ENCODE measurements at places on chromosomes 11 and 22.

DNA sequence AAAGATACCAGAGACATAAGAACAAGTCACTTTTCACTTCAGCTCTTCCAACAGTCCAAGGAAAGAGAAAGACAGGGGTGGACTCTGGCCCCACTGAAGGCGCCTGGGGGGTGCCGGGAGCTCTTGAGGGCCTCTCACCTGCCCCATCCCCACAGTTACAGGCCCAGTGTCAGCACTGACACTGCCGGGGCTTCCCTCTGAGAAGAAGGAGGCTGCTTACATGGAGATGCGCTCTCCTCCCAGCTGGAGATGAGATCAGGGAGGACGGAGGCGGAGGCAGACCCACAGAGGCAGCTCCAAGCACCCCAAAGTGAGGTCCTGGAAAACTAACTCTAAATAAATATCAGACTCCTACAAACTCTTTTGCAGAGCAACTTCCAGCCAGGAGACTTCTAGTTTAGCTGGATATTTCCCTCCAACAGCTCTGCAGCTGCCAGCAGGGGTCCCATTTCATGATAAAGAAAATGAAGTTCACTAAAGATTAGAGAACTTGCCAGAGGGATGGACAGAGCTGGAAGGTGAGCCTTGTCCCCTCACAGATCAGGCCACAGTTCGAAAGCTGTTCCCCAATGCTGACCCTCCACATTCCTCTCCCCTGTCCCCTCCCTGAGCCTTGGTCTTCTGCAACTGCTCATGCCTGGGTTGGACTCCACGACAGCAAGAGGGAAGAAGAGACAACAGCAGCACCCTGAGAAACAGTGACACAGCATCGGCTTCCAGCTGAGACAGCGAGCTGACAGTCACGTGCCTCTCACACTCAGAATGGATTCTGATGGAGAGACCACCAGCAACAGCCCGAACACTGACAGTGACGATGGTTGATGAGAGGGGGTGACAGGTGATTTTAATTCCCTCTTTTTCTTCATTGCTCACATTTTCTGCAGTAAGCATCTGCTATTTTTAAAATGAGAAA is 5.8 kb downstream of the CARS1 start:
- DNase-seq, result no peak

DNA sequence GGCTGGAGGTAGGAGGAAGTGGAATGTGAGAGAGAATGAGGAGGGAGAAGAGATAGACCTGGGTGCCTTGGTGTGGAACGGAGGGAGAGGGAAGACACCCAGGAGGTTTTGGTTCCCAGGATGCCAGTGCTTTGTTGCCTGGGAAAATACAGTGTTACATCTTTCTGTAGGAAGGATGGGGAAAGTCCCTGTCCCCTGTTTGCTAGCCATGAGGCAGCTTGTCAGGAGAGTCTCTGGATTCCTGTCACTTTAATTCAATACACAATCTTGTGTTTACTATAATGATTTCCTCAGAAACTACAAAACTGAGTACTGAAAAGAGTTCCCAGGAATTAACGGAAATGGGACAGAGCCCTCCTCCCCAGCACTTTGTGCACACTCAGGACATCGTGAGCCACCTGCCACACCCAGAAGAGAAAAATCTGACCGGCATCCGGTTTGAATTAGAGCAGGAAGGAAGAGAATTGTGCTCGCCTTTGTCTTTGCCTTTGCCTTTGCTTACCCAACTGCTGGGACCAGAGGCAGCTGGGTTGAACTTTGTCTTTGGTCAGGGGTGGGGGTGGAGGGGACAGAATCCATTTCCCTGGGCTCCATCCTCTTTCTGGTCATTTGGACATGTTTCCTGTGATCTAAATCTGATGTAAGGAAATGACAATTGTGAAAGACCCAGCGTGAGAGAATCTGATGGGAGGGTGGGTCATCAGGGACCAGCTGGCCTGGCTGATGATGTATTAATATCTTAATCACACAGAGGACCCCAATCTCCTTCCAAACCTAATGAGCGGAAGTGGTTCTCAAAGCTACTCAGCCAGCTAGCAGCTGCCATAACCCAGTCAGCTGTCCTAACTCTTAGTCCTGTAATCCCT is 1.3 kb upstream of the LIMK2 start:
- no peak for DNase-seq

DNA sequence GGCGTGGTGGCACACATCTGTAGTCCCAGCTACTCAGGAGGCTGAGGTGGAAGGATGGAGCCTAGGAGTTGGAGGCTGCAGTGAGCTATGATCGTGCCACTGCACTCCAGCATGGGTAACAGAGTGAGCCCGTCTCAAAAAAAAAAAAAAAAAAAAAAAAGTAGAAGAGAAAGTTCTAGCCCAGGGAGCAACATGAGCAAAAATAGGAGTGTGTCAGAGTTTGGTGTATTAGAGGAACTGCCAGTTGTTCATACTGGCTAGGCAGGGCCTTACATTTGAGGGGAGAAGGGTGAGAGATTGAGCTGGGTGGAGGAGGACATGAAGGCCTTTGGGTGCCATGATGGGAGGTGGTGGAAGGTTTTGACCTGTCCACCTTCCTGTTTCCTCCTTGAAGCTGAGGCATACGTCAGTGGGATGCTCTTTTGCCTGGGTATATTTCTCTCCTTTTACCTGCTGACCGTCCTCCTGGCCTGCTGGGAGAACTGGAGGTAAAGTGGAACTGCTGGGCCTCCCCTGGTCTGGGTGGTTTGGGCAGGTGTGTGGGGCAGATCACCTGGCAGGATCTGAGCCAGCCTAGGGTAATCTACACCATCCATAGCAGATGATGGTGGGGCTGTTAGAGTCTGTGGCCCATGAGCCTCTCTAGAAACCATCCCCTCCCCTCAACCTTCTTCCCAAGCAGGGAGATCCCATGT is 7.3 kb downstream of the SIDT2 start:
- DNase-seq, result no peak

DNA sequence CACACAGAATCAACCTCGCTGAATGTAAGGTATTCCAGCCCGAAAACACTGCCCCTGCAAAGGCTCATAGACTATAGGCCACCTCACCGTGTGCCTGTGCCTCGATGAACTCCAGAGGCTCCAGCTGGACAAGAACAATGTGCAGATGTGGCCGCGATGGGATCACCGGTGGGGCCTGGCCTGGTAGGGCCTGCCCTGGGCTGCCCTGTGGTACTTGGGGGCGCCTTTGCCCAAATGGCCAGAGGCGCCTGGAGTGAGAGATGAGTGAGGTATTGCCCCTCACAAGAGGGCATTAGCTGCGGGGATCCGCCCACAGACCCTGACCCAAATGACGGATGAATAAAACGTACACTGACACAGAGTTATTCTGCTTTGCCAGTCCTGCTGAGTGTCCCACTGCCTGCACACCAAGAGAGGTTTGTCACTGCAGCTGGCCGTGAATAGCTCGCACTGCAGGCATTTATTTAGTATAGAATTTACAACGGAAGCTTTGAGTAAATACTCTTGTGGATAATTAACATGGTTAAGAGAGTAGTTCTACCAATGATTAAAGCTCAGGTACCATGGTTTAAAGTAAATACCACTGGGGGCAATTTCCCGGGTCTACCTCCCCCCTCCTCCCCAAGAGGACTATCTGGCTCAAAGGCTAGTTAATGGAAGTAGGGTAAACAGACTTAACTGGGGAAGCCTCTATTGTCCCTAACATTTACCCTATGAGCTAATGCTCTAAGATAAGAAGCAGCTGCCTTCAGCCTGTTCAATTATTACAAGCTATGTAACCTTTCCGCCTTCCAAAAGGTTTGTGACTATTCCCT is 101.1 kb upstream of the IGLL5 start:
- no peak for DNase-seq
